ENCODE measurements at places on chromosomes 12 and 14. TPM values are rescaled to one million over a fixed set of nuclear protein-coding genes. Genes with fewer than 3 reads are reported as not detected.

DNA sequence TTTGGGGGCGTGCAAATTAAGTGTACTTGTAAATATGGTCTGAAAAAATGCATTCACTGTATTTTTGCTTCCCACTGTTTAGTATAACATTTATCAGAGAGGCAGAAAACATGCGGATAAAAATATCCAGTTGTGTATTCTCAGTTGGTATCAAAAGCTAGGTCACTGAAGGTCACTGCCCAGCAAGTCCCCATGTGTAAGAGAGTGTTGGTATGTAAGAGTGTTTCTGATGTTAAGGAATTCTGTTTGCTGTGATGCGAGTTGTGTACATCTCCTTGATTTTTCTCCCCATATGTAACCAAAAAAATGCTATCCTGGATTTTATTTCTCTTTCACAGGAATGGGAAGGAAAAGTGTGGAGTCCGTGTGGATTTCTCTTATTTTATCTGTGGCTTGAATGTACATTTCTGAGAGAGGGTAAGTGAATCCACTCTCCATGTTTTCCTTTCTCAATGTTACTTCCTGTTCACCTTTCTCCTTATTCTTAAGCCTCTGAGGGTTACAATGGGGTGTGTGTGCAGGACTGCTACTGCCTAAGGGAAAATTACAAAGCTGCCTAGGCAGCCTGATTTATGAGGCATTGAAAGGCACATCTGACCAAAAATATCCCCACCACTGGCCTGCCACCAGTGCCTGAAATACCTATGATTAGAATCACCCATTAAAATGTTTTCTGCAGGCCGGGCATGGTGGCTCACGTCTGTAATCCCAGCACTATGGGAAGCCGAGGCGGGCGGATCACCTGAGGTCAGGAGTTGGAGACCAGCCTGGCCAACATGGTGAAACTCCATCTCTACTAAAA is 97.9 kb upstream of the USP44 start:
- no peak for DNase-seq

DNA sequence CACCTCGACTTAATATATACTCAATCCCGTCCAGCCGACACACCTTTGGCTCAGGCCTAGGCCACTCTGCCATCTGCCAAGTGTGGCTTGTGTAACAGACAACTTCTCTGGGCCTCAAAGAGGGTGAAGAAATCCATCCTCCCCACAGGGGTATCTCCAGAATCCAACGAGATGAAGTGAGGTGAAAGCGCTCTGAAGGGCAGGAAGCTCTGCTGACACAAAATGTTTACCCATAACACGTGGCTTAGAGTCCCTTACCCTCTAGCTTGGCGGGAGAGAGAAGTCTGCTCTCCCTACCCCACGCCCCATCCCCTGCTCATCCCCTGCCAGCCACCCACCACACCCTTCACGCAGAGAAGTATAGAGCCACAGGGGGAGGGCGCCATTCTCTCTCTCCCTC is 13.0 kb downstream of the ZBTB39 start:
- no peak for DNase-seq

GRCh38 chr14:79419571-79420327 is 791.6 kb downstream of the DIO2 start:
- no peak for DNase-seq

DNA sequence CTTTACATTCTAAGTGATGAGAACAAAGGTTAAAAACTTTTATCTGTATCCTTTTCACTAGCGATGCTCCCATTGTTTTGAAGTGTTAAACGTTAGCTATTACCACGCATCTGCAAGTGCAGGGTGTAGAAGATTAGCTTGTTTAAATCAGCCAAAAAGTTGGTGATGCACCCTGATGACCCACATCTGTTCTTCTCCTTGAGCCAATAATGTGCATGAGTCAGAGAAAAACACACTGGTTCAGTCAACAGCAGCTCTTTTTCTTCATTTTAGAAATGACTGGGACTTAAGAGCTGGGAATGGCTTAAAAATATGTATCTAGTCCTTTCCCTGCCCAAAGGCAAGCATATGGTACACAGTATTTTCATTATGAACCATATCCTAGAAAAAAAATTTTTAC is 323.5 kb upstream of the PDE3A start:
- no peak for DNase-seq

DNA sequence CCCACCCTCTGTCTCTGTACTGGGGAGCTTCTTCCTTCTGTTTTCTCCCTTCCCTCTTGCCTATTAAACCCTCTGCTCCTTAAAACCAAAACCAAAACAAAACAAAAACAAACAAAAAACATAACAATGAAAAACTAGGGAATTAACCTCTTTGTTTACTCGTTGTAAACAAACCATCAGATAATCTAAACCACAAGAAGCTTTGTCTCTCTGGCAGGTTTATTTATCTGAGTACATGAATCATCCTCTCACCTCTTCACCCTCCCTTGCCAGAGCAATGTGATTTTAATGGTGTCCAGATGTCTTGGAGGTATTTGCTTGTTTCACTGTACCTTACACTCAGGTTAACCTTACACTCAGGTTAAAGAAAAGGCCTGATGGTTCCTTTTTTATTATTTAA is 66.1 kb downstream of the DYRK2 start:
- DNase-seq: no peak

DNA sequence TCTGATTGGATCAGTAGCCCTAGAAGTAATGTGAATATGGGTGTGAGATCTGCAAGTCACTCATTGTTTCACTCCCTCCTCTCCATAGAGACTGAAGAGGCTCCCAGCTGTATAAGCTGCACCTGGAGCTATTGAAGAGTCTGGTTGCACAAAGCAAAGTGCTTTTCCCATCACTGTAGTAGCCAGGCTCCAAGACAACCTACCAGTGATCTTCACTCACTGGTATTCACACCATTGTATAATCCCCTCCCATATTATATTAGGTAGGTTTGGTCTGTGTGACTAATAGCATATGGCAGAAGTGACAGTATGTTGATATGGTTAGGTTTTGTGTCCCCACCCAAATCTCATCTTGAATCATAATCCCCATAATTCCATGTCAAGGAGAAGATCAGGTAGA is 64.4 kb downstream of the ZFC3H1 start:
- no peak for DNase-seq

GRCh38 chr12:18644564-18644963 is 93.2 kb downstream of the PLCZ1 start:
- no peak for DNase-seq

- DNase-seq: no peak
Measured at GRCh38 chr12:99002731-99003130, 357.6 kb downstream of the APAF1 start.

- DNase-seq: no peak
Measured at GRCh38 chr12:51322452-51322851, 1.5 kb downstream of the BIN2 start.

DNA sequence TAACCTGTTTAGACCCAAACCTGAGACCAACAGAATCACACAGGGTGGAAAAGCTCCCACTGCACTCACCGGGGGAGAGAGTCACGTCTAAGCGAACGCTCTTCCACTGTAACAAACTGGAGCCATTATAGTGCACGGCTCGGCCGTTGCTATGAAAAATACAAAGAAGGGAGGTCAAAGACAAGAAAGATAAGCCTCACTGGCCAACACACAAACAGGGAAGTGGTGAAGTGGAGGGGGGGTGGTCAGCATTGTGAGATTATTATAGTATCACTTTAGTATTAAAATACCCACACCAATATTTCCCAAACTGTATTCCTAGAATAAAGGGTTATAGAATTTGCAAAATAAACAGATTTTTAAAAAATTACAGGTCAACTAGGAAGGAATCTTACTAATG is 90.9 kb downstream of the TRAFD1 start:
- no peak for DNase-seq

GRCh38 chr12:65952737-65953209 is 128.5 kb downstream of the HMGA2 start:
- no peak for DNase-seq

GRCh38 chr12:95972832-95973456 is 23.2 kb downstream of the HAL start:
- DNase-seq: no peak

- no peak for DNase-seq
Measured at GRCh38 chr14:87097015-87097414, 896.0 kb downstream of the GALC start.

DNA sequence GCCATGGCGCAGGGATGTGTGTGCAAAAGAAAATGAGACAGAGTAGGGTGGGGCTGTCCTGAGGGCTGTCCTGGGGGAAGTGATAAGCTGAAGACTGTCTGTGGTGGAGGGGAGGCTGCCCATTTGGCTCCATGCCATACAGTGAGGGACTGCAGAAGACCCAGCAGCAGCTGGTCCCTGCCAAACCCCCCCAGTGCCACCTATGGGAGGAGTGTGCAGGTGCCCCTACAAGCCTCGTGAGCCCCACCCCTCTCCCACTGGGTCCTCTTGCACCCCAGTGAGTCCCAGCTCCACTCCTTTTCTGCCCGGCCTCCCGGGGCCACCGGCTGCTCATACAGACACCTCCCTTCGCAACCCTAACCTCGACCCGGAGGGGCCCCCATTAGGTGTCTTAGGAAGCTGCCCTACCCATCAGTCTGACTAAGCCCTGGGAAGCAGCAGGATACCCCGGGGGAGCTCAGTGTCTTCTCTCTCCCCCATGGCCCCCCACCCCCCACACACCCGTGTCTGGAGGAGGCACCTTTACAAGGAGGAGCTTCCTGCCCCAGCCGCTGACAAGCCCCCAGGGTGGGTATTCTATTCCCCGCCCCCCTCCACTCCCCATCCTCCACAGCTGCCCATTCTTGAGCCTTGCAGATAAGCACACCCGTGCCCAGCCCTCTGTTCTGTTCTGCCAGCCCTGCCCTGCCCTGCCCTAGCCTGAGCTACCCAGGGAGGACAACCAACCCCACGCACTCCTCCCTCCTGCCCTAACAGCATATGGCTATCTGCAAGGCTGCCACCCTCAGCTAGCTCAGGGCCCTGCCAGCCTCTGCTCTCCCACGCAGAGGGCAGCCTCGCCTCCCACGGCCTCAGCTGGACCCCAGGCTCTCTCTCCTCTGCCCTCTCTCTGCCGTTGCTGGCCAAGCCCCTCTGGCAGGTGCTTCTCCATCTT is 41.9 kb downstream of the SLC6A12 start:
- peak; percentile 29 for DNase-seq

- DNase-seq: no peak
Measured at GRCh38 chr14:65604936-65605335, 192.4 kb downstream of the FUT8 start.

Gene OR6C2
- not detected for total RNA-seq

Gene DENND5B
- total RNA-seq: 43.7 TPM

Gene RARG
- 16.9 TPM for total RNA-seq

Gene MYH6
- total RNA-seq: 4,258 TPM

Gene LMNTD1
- total RNA-seq: not detected

Gene BLTP3B
- total RNA-seq: 12.0 TPM

Gene SYCP3
- not detected for total RNA-seq

Gene GPR84
- total RNA-seq: not detected

Gene B3GNT4
- not detected for total RNA-seq

Gene SIX6
- total RNA-seq: not detected

Measured in left ventricle myocardium superior (tissue), 1 donor.